ENCODE measurements at places on chromosomes 3 and 15.

- DNase-seq: no peak
These were observed 897.6 kb upstream of the NR2F2 start for GRCh38 chr15:95432878-95433405.

DNA sequence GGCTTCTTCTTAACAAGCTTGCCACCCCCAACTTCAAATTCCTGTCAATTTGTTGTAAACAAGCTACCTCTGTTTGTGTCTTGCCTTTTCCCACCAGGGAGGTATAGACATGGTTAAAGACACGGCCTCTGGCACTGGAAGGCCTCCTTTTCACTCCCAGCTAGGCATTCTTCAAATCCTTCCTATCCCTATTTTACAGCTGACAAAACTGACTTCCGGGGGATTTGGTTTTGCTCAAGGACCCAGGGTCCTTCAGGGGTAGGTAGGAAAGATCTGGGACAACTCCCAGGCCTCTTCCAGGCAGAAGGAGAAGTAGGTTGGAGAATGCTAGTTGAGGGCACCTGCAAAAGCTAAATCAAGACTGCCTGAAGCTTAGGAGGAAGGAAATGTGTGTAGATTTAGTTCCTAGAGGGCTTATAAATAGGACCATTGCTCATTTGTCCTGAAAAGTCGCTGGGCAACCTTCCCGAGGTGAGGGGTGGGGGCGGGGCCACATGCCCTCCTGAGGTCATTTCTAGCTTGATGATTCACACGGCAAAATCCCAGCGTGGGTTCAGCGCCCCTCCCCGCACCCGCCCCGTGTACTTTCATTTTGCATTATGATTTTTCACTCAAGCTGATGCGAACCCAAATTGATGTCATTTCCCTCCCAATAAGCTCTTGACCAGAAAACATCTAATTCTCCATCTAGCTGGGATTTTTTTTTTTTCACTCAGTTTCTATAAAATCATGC is 365.5 kb downstream of the SHQ1 start:
- DNase-seq: no peak

DNA sequence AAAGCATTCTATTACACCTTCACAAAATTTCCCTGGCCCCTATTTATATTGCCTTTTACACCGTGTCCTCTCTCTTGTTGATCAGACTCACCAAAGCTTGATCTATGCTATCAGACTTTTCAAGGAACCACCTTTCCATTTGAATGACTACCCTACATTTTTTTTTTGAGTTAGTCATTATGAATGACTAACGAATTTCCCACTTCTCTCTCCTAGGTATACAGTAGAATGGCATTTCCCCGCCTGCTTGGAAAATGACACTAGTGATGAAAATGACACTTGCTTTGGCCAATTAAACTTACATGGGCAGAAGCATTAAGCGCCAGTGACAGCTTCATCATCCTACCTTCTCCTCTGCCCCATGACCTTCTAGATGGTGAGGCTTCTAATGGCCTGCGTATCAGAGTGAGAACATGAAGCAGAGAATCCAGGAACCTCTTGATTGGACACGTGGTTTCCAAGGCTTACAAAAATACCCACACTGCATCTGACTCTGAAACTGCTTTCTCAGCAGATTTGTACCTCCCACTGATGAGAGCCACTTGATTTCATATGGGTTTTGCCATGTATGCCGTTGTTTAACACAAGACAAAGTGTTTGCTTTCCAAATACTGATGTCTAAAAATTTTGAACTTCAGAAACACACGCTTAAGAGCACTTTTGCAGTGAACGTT is 370.5 kb downstream of the CTNNB1 start:
- no peak for DNase-seq

DNA sequence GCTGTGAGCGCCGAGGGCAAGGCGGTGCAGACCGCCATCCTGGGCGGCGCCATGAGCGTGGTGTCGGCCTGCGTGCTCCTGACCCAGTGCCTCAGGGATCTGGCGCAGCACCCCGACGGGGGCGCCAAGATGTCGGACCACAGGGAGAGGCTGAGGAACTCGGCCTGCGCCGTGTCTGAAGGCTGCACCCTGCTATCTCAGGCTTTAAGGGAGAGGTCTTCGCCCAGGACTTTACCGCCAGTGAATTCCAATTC is 2.3 kb downstream of the TLNRD1 start:
- DNase-seq: no peak

DNA sequence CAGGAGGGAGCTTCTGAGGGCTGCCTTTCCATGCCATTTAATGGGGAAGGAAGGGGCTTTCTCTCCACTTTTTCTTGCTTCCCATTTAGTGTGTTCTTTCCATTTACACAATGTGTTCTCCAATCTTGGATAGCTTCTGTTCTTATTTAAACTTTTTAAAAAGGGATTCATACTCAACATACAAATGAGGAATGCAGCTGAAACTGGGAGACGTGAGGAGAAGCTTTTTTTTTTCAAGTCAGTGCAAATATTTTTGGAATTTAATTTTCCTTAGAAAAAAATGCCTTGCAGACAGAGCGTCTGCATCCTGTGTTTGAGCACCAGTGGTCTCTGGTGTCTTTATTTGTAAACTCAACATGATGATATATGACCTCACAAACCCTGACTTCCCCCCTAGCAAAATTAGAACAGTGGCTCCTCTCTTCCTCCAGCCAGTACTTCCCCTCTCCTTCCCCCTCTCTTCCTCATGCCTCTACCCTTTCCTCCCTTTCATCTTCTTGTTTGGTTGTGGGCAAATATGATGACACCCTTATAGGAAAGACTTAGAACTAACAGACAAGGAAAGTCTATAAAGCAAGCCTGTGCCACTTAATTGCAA is 48.1 kb upstream of the PCSK6 start:
- no peak for DNase-seq

DNA sequence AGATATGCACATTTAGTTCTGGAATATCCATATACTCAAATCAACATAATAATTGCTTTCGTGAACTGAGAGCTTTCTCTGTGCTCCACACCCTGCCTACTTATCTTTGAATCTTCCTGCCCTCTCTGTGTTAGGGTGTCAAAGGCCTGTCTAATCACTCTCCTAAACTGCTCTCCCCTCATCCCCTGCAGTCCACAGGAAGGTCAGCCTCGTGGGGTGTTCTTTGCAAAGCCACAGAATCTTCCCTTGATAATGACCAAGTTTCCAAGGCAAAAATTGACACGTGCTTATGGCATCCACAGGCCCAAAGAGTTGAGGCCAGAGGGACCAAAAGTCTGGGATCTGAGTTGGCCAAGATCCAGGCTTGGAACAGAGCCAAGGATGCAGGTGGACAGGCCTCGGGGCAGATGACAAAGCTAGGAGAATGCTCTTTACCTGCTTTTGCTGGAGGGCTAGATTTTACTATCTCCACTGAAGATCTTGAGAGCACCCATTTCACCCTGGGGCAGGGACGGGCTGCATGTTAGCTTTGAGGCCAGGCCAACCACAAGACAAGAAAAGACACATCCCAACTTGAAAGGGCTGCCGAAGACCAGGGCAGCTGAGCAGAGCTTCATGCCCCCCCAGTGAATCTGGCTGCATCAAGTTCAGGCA is 20.4 kb downstream of the BHLHE40 start:
- DNase-seq: no peak

DNA sequence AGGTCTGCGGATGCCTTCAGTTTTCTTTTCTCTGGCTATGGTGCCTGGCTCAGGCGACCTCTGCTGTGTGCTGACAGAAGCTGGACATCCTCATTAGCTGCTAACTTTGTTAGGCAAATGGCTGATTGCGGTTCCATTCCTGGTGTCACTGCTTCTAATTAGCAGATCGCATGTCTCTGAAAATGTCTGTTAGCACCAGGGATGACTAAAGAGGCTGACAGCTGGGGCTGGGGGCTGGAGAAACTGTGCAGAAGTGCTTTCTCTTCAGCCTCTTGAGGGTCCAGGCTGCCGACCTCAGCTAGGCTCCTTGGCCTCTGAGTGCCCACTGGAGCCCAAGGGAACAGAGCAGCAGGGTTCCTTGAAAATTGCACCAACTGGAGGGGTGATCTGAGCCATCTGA is 39.3 kb downstream of the CHCHD6 start:
- no peak for DNase-seq

- DNase-seq: no peak
These were observed 73.0 kb downstream of the COL8A1 start for GRCh38 chr3:99711351-99711750.

GRCh38 chr15:58870451-58870850 is 63.0 kb downstream of the SLTM start:
- DNase-seq: no peak

DNA sequence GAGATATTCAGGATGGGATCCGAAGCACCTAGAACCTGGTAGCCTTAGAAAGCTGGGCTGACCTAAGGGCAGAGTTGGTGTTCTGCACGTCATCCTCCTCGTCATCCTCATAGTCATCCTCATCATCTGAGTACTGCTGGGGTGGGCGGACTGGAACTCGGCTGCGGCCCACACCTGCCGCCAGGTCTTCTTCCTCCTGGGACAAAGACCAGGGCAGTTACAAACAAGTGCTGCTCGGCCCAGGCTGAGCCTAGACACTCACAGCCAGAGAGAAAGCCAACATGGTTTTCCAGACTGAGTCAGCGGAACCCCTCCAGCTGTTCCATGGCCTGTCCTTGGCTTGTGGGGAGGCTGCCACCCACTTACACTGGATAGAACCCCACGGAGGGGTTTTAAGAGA is 40.5 kb downstream of the SEMA3G start:
- no peak for DNase-seq

GRCh38 chr3:153397794-153398193 is 235.8 kb downstream of the RAP2B start:
- no peak for DNase-seq

DNA sequence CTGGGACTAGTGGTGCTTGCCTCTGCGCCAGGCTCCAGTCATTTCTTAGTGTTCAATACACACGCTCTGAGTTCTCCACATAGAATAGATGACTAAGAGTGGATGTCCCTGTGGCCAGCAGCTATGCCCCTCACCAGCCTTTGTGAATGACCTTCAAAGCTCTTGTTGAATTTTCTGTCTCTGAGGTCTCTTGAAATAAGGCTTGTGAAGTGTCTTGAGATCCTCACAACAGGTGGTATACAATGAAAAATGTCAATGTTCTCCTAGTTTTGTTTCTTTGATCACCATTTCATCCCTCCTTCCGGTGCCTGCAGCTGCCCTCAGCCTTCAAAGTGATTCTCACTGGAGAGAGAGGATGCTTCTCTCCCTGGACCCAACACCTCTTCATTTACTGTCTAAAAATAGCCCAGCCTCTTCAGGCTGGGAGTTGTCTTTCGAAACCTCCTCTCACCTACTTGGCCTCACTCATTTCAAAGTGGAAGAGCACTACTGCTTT is 5.4 kb downstream of the MAPKBP1 start:
- DNase-seq: no peak

DNA sequence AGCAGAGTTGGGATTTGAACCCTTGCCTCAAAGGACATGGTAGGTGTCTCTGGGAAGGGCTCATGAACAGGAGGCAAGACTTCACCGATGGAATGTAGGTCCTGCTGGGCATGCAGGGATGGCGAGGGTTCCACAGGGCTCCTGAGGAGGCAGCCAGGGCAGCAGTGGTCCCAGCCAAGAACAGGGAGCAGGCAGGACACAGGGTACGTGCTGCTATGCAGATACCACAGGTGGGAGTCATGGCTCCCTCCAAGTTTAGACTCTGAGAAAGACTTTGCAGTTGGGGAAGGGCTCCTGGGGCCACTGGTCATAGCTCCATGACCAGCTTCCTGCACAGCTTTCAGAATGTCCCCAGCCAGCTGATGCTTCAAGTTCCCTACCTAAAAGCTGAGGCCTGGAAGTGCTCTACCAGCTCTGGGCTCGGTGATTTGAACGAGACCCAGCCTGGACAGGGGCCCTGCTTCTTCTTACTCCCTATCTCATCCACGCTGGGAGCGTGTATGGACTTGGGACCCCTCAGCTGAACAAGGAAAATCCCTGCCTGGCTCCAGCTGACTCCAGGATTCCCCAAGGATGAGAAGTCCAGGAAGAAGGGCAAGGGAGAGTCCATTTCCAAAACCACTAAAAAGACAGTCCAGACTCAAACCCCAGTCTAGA is 747 bp downstream of the MYL3 start:
- no peak for DNase-seq

- DNase-seq: peak; percentile 37
These were observed 30.6 kb downstream of the CRTAP start for GRCh38 chr3:33144433-33144832.

- DNase-seq: no peak
These were observed 220.6 kb upstream of the SGO1 start for GRCh38 chr3:20406611-20407011.

DNA sequence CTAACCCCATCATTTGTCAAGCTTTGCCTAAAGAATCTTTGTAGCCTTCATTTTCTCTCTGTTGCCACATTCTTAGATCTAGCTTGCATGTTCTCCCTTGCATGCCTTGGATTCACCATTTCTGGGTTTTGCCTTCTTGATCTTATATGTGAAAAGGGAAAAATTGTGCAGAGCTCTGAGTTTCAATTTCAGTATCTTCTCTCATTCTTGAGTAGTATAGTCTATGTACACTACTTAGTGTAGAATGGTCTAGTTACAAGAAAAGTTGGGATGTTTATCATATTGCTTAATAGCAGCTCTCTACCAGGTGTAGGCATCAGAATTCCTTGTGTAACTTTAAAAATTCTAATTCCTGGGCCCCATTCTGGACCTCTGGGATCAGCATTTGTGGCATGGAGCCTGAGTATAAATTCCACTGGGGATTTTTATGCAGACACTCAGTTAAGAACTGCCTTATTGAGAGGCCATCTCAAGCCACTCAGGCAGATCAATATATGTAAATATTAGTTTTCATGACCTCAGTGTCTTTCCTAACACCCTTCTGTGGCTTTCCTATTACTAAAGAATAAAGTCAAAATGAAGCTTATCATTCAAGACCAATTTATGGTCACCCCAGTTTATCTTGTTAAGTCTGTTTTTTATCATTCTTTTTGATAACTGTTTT is 23.4 kb downstream of the GTF2E1 start:
- DNase-seq: no peak

All from iPS DF 6.9 (cell line).